ENCODE measurements at places on chromosomes 2 and 18.

DNA sequence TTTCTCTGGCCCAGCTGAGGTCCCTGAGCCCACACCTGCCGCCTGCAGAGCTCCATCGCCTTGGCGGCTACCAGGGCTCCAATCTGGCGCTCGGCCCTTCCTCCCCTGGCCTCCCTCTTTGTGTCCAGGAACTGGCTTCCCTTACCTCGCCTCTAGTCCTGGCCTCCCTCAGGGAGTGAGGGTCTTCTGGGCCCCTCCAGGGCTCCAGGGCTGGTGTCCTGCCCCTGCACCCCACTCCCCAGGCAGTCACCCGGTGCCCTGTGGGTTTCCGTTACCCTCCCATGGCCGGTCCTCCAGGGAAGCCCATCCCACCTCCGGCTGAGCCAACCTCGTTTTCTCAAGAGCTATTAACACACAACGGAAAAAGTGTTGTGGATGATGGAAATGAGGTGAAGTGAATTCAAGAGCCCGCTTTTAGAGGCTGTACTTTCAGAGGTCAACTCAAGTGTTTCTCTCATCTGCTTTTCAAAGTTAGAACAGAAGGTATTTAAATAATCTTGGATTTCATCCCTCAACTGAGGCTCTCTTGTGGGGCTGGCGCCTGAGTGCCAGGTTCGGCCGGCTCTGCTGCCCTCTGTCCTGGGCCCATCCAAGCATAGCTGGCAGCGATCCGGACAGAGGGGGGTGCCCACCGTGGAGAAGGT is 131.9 kb downstream of the ASB1 start:
- DNase-seq = no peak

GRCh38 chr18:77132369-77133050 is at the start of gene MBP:
Gene MBP (minus strand): TSS chr18:77132783. CDS start chr18:77105261, 27,522 bp downstream.
- DNase-seq = no peak

GRCh38 chr2:2662847-2663356 is 331.8 kb upstream of the MYT1L start:
- no peak for DNase-seq

DNA sequence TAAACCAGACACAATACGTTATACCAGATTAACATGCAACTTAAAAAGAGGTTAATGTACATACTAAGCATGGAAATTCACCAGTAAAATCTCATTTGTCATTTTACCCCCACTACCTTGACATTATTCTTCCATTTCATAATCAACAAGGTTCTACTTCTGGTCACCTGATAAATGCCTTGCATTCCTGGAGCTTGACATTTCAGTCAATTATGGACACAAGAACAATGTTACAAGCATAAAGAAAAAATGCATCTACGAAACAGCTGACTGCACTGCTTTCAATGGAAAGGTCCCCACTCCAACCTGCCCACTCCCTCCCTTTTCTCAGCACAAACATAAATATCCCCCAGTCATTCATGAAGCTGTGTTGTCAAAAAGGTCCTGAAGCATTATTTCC is 31.4 kb downstream of the ARL5A start:
- no peak for DNase-seq

GRCh38 chr2:101872480-101872879 is 119.3 kb upstream of the IL1R2 start:
- DNase-seq = no peak

- DNase-seq = no peak
Observed at GRCh38 chr2:95345081-95345562, 48.0 kb downstream of the KCNIP3 start.

- no peak for DNase-seq
Observed at GRCh38 chr18:34709104-34709503, 994 bp upstream of the DTNA start.

DNA sequence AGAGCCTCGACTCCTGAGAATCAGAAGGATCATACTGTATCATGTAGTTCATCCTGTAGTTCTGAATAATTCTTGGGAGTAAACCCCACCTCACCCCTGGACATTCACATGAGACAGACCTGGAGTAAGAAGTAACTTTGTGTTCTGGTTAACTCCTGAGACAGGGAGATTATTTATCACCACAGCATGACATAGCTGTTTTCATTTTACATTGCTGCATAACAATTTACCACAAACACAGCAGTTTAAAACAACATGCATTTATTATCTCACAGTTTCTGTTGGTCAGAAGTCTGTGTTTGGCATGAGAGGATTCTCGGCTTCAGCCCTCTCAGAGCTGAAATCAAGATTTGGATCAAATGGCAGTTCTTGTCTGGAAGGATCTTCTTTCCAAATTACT is 855.8 kb upstream of the FANCL start:
- DNase-seq = no peak

All from NCI-H524 treated with DMSO at 0.1 percent for 48 hours (cell line).